Anterior cingulate cortex (tissue), 58 donors: ENCODE measurements at places on chromosomes 6 and 20.

GRCh38 chr6:140544431-140544830, 1170.0 kb upstream of the CITED2 start:
- DNase-seq = no peak

- DNase-seq = no peak
Observed at GRCh38 chr20:15654208-15654649, 919.0 kb downstream of the KIF16B start.

DNA sequence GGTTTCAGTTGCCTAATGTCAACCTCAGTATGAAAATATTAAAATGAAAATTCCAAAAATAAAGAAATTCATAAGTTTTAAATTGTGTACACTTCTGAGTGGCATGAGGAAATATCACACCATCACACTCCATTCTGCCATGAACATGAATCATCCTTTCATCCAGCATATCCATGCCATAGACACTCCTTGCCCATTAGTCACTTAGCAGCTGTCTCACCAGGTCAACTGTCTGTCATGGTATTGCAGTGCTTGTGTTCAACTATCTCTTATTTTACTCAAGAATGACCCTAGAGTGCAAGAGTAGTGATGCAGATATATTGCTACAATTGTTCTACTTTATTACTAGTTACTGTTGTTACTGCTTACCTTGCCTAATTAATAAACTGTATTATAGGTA, 712.4 kb downstream of the EPHA7 start:
- no peak for DNase-seq

DNA sequence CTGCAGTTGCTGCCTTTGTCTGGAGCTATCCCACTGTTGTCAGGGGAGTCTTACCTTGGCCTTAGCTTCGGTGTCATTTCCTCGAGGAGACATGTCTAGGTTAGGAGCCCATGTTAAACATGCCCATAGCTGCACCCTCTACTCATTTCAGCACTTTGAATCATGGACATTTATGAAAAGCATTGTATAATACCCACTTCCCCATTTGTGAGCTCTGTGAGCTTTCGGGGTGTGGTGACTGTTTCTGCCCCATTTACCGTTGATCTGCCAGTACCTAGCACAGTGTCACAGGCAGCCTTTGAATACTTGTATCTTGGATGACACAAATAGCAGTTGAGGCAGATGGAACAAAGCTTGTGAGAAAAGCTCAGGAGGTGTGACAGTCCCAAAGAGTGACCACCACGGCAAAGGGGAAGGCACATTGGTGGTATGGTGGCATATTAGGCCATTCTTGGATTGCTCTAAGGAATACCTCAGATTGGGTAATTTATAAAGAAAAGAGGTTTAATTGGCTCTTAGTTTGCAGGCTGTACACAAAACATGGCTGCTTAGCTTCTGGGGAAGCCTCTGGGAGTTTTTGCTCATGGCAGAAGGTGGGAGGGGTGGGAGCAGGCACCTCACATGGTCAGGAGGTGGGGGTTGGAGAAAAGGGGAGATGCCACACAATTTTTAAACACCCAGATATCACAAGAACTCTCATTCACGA, 42.0 kb downstream of the JARID2 start:
- no peak for DNase-seq

GRCh38 chr6:133202610-133203343, 38.4 kb upstream of the EYA4 start:
- no peak for DNase-seq

DNA sequence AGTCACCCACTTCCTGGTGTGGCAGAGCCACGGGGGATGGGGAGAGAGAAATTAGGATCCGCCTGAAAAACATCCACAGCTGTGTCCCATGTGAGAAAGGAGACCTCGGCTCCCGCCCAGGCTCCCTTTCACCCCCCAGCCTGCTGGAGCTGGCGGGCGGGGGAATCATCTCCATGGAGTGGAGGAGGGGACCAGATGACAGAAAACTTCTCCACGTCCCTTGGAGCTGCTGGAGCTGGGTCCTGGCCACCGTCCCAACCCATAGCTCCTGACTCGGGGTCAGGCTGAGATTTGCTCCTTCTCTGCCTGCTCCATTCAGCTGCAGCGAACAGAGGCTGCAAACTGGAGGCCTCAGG, 113.8 kb downstream of the CEBPB start:
- DNase-seq = no peak

- peak; percentile 49 for DNase-seq
Observed at GRCh38 chr6:26457264-26457805, 420 bp upstream of the BTN2A1 start.

- DNase-seq = no peak
Observed at GRCh38 chr6:157575436-157576145, 194.6 kb downstream of the ZDHHC14 start.

GRCh38 chr6:87291883-87292282, 30.5 kb upstream of the SMIM8 start:
- DNase-seq = no peak

GRCh38 chr20:57714409-57715267, 4.8 kb upstream of the PMEPA1 start:
- no peak for DNase-seq

DNA sequence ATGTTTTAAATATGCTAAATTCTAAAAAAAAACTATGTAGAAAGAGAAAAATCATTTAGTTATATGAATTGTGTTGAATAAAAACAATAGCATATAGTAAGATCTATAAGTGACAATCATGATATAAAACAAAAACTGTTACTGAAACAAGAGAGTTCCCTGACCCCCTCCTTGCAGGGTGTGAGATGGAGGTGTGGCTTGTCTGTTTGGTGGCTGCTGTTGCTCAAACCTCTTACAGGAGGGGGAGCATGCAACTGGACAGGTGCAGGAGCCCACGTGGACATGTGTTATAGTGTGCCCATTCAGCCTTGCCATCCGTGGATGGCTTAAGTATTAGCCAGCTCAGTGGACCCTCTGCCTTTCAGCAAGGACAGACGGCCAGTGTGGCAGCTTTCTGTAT, 206.7 kb downstream of the MOXD1 start:
- DNase-seq = no peak

- DNase-seq = no peak
Observed at GRCh38 chr6:162187168-162187935, 540.2 kb downstream of the PRKN start.

GRCh38 chr20:3586093-3586492, 77.1 kb downstream of the GFRA4 start:
- DNase-seq = no peak

DNA sequence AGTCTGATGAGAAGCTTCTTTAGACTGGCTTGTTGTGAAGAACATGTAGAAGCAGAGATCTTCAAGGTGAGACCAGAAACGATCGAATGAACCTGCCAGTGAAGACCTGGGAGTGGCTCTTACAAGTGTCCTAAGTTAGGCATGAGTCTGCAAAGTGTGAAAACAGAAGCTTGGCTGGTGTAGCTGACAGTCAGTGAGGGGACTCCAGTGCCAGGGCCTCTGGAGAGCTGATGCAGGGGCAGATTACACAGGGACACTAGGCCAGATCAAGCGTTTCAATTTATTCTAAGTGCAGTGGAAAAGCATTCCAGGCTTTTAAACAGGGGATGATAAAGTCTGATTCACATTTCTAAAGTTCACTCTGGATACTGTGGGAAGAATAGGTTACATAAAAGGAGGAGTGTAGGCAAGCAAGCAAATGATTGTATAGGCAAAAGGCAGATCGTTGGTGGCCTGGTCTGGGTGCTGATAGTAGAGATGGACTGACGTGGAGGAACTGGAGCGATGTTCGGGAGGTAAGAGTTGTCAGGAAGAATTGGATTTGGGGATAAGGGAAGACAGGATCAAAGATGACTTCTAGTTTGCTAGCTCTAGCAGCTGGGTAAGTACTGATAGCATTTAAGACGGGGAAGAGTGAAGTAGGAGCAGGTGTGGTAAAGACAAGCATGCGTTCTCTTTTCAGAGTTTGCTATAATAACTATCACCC, 133.5 kb downstream of the MAN1A1 start:
- no peak for DNase-seq

DNA sequence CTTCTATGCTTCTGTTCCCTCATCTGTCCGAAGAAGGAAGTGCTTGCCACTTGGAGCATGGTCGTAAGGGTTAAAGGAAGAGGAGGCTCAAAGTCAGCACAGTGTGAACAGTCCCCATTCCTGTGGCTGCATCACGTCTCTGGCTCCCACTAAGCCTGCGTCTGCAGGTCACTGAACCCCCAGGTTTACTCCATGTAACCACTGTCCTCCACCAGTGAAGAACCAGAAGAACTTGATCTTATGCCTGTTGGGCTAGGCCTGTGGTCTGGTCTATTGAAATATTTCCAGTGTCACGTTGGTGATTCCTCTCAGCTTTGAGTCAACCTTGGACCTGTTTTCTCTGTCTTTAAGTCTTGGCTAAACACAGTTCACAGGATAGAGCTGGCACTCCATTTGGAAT, 45.9 kb upstream of the SCP2D1 start:
- DNase-seq = no peak

DNA sequence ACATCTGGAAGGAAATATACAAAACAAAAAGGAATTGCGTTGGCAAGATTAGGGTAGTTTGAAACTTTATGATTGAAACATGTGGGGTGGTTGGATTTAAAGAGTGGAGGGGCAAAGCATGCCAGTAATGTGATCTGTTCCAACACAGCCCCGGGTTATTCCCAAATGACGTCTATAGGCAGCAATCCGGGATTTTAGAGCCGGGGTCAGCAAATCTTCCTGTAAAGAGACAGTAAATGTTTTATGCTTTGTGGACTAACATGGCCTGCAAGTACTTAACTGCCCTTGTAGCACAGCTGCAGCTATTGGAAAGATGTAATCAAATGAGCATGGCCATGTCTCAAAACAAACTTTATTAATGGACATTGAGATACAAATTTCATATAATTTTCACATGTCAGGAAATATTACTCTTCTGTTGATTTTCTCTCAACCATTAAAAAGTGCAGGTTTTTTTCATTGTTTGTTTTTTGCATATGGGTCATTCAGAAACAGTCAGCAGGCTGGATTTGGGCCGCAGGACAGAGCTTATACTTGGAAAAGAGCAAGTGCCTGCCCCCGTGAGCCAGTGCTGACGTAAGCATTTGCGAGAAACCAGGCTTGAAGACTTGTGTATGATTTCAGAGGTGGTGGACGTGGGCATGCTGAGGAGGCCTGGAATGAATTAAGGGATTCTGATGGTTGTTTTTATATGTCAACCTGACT, 136.5 kb downstream of the DOK5 start:
- no peak for DNase-seq

GRCh38 chr6:29442719-29443118, 3.6 kb downstream of the OR10C1 start:
- DNase-seq = no peak

DNA sequence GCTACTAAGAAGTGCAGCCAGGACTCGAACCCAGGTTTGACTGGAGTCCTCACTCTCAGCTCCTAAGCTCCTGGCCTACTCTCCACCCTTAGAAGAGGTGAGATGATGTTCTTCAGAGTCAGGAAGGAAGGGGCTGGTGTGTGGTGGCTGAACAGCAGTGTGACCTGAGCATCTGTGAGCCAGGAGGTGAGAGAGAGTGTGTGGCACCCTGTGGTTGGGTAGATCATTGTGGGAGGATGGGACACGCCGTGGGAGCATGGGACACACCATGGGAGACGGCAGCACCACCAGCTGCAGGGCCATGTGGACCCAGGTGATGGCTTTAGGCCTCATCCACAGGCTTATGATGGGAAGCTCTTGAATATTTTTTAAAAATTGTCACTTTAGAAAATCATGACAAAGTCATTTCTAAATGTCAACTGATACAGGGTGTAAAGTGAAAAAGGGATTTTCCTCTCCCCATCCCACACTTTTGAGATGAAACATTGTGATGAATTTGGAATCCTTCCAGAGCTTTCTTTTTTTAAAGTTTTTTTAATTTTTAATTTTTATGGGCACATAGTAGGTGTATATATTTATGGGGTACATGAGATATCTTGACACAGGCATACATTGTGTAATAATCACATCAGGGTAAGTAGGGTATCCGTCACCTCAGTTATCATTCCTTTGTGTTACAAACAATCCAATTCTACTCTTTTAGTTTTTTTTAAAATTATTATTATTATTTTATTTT, 31.6 kb downstream of the SRC start:
- no peak for DNase-seq

DNA sequence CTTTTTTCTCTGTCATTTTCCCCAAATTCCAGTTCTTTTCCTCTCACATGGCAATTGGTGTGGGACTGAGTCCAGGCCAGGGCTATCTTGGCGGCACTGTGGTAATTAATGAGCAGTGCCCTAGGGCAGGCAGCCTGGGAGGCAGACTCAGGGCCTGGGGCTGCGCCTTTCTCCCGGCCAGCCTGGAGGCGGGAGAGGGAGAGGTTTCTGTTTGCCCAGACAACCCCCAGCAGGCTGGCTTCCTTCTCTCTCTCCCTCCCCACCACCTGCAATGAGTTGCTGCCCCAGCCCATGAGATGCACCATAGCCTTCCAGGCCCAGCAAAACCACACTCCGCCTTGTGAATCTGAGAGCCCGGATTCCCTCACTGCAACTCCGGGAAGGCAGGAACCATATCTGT, 15.1 kb upstream of the CCDC167 start:
- DNase-seq = no peak

GRCh38 chr6:26045928-26046368, 41.3 kb upstream of the HFE start:
- no peak for DNase-seq

GRCh38 chr6:159608961-159609651, 83.9 kb downstream of the SOD2 start:
- DNase-seq = no peak

DNA sequence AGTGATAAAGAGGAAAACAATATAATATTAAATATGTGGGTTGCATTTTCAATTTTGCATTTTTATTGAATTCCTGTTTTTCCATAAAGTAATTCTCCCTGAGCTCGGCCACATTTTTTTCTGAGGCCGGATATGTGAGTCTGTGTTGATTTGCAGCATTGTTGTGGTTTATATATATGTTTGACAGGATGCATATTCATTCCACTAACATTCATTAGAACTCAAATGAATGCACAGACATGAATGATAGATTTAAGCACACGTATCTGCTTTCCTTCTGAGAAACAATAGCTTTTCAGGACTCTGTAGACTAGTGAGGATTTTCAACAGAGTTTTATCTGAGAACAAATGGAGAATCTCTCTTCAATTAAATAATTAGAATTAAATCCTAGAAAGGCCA, 10.6 kb upstream of the EXOC2 start:
- DNase-seq = no peak

GRCh38 chr20:48003021-48003420, 217.7 kb upstream of the SULF2 start:
- DNase-seq = no peak

DNA sequence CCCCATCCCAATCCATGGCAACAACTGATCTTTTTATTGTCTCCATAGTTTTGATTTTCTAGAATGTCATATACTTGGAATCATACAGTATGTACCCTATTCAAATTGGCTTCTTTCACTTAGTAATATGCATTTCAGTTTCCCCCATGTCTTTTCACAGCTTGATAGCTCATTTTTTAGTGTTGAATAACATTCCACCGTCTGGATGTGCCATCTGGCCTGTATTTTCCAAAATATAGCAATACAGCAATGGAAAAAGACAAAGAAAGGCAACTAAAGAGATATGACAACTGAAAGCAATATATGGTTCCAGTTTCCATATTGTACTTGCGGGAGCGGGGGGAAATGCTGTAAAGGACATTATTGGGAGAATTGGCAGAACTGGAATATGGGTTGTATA, 166.4 kb upstream of the NT5E start:
- DNase-seq = no peak

- no peak for DNase-seq
Observed at GRCh38 chr6:168885751-168886742, 367.6 kb downstream of the THBS2 start.

GRCh38 chr6:20492099-20492498, 42.2 kb upstream of the CDKAL1 start:
- DNase-seq = no peak

- DNase-seq = no peak
Observed at GRCh38 chr6:81265106-81265505, 487.4 kb downstream of the TENT5A start.

- no peak for DNase-seq
Observed at GRCh38 chr6:2988094-2988425, 11.6 kb upstream of the NQO2 start.
